ENCODE measurements at places on chromosomes 1 and 21. TPM values are rescaled to one million over a fixed set of nuclear protein-coding genes. Genes with fewer than 3 reads are reported as not detected.
A peak's percentile ranks its signal among the peaks of the same experiment; 100 is the strongest.

Gene MTARC2
- total RNA-seq, result 3.1 TPM

- DNase-seq, result peak; percentile 70
Measured at GRCh38 chr1:19861034-19861433, 21.2 kb upstream of the OTUD3 start.

GRCh38 chr21:17197996-17198395 lies 314.8 kb upstream of the CXADR start:
- no peak for DNase-seq

DNA sequence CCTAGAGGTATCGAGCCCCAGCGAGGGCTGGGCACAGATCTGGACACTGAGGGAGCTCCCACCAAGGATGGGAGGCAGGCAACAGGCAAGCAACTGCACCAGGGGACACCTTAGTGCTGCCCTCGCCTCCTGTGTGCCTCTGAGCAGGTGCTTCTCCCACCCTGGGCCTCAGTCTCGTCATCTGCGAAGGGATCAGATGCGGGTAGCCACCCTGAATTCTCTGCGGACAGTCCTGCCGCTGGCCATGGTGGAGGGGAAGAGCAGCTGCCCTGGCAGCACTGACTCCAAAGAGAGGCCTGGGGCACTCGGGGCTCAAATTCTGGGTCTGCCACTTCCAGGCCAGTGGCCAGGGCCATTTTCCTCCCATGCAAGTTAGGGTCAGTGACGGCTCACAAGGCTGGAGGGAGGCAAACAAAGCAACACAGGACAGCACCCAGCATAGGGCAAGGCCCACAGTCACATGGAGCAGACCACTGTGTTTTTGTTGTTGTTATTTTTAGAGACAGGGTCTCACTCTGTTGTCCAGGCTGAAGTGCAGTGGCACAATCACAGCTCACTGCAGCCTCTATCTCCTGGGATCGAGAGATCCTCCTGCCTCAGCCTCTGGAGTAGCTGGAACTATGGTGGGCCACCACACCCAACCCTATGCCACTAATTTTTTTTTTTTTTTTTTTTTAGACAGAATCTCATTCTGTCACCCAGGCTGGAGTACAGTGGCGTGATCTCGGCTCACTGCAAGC lies 7.1 kb upstream of the SDC3 start:
- no peak for DNase-seq

Gene EDEM3
- total RNA-seq, result 31.8 TPM

DNA sequence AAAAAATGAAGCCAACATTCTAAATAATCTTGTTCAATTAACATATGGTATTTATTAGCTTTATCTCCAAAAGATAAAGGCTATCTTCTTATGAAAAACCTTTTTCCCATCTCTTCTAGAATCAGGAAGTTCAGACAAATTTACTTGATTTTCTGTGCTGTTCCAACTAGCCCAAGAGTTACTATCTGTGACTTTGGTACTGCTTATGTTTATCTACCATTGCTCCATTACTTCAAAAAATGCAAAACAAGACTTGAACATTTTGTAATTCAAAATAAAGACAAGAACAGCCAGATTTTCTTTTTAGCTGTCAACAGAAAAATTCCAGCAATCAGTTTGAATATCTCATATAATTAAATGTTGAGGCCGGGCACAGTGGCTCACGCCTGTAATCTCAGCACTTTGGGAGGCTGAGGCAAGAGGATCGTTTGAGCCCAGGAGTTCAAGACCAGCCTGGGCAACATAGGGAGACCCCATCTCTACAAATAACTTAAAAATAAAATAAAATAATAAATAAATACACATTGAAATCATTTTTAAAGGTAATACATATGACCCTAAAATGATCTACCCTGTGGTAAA lies 188.5 kb downstream of the LTN1 start:
- DNase-seq, result no peak

- no peak for DNase-seq
Measured at GRCh38 chr1:159289060-159289459, 13.1 kb upstream of the FCER1A start.

Gene GSTM1
- not detected for total RNA-seq

Gene ANGPTL3
- total RNA-seq, result not detected

DNA sequence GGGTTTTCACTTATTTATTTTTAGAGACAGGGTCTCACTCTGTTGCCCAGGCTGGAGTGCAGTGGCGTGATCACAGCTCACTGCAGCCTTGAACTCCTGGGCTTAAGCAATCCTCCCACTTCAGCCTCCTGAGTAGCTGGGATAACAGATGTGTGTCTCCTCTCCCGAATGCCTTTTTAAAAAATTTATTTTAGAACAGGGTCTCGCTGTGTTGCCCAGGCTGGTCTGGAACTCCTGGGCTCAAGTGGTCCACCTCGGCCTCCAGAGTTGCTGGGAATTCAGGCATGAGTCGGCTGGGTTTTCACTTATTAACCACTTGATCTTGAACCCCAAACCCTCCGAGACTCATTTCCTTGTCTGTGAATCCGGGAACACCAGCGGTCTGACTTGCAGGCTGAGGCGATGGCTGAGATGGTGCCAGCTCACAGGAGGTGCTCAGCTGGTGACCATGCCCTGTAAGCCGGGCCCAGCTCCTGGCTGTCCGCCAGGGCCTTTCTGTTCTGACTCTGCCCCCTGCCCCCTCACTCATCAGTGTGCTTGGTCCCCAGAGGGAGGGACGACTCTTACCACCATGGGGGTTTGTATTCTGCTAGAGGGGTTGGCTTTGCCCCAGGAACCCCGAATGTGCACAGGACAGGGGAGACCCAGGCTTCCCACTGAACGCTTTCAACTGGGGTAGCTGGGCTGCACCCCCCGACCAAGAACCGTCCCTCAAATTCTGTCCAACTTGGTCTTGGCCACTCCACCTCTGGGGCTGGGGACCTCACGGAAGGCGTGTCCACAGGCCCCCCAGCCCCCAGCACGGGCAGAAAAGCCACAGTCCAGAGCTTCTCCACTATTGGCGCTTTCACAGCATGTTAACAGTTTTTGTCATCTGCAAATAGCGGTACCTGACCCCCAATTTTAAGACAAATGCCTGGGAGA lies 22.5 kb downstream of the MMEL1 start:
- no peak for DNase-seq

Gene SPRR2B
- not detected for total RNA-seq

Gene DNAJB4
- total RNA-seq, result 57.9 TPM

- no peak for DNase-seq
Measured at GRCh38 chr1:201088901-201089525, 23.2 kb downstream of the CACNA1S start.

GRCh38 chr1:185044387-185044786 lies 971 bp upstream of the RNF2 start:
- DNase-seq, result no peak

DNA sequence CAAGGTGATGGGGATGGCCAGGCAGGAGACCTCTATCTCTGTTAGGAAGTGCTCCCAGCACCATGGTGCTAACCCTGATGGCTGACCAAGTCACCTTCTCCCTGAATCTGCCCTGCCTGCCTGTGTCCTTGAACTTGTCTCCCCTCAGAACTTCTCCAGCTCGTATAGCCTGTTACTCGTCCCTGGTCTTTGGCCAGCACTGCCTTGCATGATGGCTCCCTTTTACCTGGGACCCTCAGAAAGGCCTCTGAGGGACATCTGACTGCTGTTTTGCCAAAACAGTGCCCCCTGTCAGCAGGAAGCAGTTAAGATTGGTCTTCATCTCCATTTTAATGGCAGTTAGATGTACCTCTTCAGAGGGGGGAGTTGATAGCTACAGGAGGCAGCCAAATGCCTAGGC lies 148.3 kb downstream of the RHOU start:
- DNase-seq, result no peak

Gene GUCA2B
- total RNA-seq, result not detected

Gene DCST2
- total RNA-seq, result 0.34 TPM

- peak; percentile 29 for DNase-seq
Measured at GRCh38 chr1:174872615-174873058, 127.1 kb upstream of the CACYBP start.
